GM12878 (cell line): ENCODE measurements at places on chromosomes 1 and 21.
A peak's percentile ranks its signal among the peaks of the same experiment; 100 is the strongest.

DNA sequence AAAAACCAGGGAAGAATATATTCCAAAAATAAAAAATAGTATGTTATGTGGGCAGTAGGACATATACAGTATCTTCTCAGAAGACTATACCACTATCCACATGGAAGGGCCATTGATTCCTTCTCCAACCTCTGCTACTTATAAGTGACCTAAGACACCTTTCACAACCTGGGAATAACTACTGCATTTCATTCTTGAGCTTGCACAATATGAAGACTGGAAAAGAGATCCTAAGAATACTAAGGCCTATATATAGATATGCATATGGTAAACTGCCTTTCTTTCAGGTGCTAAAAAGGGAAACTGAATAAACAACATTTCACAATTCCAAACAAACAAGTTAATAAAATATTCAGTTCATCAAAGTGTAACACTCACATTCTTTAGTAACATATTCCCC lies 32.0 kb upstream of the SDC3 start:
- no peak for DNase-seq

DNA sequence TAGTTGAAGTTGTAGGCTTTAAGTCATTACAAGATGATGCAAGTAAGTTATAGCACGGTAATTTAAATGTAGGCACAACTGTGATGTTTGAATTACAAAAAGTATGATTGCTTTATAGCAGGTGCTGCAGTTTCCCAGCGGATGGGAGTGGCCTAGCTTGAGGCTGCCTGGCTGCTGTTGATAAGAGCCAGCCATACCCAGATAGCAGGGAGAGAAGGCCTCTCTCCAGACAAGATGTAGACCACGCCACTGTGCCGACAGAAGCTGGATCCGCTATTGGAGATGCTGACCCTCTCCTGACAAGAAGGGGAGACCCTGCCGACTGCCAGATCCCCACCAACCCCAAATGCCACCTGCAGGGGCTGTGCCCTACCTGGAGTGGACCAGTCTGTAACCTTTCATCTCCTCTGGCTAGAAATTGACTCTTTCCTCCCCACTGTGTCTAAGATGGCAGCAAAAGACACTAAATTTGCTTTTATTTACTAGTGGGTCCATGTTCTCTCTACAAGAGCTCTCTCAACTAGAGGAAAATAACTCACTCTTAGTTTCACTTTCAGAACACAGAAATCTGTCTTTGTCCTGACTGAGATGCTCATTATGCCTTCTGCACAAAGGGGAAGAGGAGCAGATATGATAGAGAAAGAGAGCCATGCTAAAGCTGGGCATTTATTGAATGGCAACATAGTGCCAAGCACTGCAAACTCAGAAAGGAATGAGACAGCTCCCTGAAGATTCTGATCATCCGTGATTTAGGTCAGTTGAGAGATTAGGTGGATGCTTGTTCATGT lies 127.9 kb downstream of the URB2 start:
- no peak for DNase-seq

DNA sequence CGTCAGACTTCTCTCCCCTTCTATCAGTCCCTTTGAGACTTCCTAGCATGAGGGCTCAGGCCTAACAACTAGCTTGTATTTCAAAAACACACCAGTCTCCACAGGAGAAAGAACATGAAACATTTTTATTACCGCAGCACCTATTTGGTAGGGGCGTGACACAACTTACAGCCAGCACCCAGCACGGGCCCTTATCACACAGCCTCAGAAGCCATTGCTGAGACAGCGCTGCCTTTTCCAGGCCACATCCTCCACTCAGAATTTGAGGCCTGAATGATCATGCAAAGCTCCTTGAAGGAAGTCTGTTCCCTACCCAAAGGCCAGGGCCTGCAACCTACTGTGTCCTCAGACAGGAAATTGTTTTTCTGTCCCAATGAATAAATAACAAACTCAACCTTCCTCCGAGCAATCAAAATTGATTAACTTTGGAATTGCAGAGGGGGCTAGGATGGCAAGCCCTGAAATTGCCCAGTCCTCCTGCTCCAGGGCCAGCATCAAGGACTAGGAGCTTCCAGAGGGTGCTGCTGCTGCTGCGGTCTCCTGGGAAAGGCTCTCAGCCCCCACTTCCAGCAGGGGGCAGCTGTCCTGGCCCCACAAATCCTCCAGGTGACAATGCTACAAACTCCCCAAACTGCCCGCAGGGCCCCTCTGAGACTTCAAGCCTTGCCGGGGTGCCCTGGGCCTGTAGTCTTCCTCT lies 94.3 kb upstream of the GALNT2 start:
- no peak for DNase-seq

- no peak for DNase-seq
Observed at GRCh38 chr1:245276445-245276844, 121.7 kb downstream of the KIF26B start.

- no peak for DNase-seq
Observed at GRCh38 chr1:119368554-119368953, at the start of gene HAO2. Gene HAO2 (plus strand): TSS chr1:119368785. CDS start chr1:119381086, 12,301 bp downstream.

DNA sequence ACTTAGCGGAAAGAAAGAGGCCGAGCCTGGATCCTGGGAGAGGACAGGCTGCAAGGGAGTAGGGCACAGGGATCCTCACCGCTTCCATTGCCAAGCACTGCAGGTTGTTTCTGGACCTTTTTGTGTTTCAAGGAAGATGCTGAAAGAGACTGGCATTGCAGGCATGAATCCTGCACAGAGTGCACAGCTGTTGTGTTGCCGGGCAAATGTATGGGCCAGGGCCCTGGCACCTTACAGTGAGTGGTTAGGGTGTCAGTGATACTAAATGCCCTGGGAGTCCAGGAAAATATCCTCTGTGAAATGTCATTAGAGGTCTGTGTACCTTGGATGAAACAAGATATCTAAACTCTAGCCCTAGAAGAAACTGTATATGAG lies 145.5 kb upstream of the FGGY start:
- no peak for DNase-seq

GRCh38 chr1:21234779-21235178 lies 55.5 kb downstream of the ECE1 start:
- DNase-seq = no peak

DNA sequence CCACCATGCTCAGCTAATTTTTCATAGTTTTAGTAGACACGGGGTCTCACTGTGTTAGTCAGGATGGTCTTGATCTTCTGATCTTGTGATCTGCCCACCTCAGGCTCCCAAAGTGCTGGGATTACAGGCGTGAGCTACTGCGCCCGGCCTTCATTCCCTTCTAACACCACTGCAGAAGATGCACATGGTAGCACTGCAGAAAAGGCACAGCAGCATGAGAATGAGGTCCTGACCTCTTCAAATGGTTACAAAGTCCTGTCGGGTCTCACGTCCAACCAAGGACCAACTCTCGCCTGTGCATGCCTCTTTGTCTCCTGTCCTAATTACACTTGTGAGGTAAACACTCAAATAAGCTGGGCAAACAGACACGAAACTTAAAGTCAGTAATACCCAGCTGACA lies 83.0 kb upstream of the GCLM start:
- DNase-seq = no peak

- no peak for DNase-seq
Observed at GRCh38 chr1:1004780-1005697, 5.1 kb upstream of the HES4 start.

DNA sequence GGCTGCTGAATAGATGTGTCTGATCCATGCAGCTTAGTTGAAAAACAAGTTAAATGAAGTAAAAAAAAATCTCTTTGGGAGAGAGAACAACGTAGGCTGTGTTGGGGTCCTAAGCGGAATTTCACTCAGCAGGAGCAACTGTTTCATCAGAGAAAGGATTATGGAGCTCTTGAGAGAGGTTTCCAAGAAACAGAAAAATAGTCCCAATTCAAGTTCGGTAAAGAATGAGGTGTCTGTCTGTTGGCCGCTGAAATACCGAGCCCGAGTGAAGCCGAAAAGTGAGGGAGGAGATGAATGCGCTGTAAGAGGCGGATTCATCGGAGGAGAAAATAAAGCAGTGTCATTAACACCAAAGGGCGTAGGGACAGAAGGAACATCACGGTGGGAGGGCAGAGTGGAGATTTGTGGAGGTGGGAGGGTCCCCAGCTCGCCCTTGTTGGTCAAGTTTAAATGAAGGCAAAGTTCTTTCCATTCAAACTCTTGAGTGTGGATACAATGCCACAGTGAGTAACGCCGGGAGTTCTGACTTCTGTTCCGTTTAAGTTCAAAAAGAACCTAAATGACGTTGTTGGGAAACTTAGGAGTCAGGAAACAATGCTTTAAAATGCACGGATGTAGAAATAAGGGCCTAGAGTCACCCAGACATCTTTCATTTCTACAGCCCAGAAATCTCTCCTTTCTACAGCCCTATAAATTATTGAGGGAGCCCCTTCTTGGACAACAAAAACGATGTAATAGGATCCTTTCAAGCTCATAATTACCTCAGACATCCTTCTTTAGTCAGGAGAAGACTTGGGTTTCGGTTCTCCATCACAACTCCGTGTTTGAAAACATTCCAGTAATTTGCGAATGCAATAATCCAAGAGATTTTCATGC lies 15.6 kb upstream of the SLC45A1 start:
- no peak for DNase-seq

- DNase-seq = no peak
Observed at GRCh38 chr21:45473496-45474322, 68.5 kb downstream of the SLC19A1 start.

DNA sequence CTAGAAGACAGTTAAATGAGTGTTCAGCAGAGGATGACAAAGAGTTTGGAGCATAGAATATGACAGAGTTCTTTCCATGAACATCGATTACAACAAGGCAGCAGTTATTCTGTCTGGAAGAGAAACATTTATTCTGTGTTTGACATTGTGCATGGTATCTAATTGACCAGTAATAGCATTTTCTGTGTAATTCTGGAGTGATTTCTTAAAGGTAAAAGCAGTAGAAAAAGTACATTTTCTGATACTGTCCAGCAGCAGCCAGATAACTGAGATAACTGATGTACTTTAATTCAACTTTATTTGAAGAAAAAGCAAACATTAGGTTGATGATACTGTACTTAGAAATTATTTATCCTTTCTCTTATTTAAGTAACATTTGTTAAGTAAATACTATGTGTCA lies 497.1 kb downstream of the AGBL4 start:
- DNase-seq = no peak

DNA sequence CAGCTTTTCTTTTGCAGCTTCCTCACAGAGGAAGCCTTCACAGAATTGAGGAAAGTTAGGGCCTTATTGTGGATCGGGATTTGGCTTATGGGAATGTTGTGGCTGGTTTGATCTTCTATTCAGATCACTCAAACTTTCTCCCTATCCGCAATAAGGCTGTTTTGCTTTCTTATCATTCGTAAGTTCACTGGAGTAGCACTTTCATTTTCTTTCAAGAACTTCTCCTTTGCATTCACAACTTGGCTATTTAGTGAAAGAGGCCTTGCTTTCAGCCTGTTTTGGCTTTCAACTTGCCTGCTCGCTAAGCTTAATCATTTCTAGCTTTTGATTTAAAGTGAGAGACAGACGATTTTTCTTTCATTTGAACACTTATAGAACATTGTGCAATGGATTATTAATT lies 181.9 kb upstream of the B3GALT2 start:
- no peak for DNase-seq

DNA sequence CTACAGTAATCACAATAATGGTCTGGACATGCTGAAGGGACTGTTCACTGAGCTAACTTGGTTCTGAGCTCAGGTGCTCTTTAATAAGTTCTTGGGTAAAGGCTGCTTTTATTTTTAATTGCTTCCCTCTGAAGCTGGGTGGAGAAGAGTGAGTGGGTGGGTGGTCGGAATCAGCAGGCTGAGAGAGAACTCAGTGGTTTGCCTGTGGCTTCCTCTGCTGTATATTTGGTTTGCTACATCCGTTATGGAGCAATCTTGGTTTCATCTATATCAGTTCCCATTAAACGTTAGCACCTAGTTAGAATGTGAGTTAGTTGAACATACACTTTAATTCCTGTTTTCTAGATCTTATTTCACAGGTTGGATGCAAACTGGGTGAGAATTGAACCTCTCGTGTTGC lies 23.3 kb downstream of the CNIH4 start:
- DNase-seq = peak; percentile 75

DNA sequence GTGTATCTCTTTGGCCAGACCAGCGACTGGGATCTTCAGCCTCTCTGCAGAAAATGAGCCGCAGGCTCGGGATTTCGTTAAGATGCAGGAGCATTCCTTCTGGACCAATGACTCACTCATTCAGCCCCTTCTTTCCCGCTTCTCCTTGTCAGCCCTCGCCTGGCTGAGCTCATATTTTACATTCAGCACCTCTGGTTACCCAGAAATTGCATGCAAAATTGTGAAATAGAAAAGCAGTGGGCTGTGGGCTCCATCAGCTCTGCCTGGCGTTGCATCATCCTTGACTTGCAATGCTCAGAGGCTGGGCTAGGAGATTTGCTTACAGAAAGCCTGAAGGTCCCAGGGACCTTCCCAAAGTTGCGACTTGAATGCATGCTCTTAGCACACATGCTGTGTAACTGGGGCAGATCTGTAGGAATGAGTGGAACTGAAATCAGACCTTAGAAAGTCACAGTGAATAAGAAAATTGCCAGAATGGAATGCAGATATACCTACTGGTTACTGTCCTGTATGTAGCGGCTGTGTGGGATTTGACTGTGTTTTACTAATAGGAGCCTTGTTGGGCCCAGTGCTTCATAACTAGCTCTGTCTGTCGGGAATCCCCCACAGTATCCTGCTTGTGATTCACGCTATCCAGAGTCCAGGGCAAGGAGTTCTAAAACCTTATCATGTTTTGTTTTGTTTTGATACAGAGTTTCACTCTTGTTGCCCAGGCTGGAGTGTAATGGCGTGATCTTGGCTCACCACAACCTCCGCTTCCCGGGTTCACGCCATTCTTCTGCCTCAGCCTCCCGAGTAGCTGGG lies 444.8 kb downstream of the KIF26B start:
- DNase-seq = no peak

DNA sequence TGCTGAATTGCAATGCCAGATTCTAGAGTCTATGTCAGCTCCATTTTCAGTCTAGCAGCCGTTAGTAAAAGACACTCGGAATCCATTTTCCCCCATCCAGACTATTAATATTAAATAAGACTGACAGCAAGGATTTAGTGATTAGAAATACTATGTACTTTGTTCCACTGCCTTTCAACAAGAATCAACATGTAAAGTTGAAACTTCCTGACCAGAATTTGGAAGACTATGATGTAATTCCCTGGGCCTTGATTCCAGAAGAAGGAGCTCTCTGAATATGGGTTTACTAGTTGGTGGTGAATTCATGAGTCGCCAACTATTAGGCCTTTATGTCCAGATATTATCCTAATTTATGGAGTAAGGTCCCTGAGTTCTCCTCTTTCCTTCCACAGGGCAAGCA lies 24.8 kb downstream of the KDM1A start:
- DNase-seq = no peak

GRCh38 chr1:201371276-201371675 lies 6.2 kb downstream of the TNNT2 start:
- no peak for DNase-seq
